ENCODE measurements at places on chromosomes 6 and 20.

DNA sequence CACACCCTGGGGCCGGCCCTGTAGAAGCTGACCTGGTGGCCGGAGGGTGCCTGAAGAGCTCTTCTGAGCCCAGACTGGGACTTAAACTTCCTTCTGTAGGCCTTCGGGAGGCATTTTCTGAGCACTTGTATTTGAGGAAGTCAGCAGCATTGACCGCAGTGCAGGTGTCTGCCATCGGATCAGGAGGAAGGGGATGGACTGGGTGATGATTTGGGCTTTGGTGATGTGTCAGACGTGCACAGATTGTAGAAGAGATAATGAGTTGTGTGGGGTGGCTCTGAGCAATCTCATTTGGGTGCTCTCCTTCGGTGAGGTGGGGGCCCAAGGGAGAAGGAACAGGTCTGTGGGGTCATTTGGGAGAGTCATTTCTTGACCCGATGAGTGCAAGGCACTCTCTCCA lies 150.9 kb downstream of the ARID1B start:
- DNase-seq, result no peak

DNA sequence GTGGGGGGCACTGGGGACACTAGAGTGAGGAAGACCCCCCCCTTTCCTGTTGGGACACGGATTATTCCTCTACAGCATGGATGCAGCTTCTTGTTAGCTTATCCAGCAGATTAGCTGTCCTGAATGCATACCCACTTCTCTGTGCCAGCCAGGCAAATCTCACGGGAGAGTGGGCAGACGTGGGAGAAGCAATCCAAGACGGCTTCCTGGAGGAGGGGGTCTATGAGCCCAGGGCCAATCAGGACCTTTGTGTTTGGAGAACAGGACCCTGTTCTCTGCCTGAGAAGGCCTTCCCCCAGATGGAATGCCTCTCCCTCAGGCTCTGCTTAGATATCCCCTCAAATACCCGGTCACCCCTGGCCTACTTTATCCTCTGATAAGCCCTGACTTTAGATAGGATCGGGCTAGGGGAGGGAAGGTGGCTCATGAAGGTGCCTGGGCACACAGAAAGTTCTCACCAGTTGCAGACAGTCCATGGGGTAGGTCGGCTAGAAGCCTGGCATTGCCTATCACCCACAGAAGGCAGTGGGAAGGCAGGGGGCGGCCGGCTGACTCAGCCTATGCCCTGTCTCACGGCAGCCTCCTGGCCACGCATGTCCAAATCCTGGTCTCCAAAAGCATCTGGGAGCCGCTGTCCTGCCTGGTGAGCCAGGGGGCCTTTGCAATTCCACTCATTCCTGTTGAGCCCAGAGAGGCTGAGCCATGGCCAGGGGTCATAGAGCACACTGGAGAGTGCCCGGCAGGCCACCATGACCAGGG lies 34.7 kb downstream of the SUN5 start:
- DNase-seq, result no peak

GRCh38 chr20:57936636-57937385 lies 227.0 kb upstream of the PMEPA1 start:
- no peak for DNase-seq

DNA sequence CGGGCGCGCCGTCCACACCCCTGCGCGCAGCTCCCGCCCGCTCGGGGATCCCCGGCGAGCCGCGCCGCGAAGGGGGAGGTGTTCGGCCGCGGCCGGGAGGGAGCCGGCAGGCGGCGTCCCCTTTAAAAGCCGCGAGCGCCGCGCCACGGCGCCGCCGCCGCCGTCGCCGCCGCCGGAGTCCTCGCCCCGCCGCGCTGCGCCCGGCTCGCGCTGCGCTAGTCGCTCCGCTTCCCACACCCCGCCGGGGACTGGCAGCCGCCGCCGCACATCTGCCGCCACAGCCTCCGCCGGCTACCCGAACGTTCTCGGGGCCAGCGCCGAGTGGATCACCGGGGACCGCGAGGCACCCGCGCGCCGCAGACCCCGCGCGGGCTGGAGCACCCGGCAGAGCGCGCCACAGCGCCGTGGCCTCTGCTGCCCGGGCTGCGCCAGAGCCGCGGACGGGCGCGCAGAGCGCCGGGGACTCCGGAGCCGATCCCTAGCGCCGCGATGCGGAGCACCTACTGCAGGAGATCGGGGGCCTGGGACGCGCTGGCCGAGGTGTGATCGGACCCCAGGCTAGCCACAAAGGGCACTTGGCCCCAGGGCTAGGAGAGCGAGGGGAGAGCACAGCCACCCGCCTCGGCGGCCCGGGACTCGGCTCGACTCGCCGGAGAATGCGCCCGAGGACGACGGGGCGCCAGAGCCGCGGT lies at the start of gene BMP2:
BMP2 (plus strand) TSS at position 151 of the 692 bp plus-strand sequence. CDS start 2,441 bp downstream, outside the sequence.
- DNase-seq, result peak; percentile 64

DNA sequence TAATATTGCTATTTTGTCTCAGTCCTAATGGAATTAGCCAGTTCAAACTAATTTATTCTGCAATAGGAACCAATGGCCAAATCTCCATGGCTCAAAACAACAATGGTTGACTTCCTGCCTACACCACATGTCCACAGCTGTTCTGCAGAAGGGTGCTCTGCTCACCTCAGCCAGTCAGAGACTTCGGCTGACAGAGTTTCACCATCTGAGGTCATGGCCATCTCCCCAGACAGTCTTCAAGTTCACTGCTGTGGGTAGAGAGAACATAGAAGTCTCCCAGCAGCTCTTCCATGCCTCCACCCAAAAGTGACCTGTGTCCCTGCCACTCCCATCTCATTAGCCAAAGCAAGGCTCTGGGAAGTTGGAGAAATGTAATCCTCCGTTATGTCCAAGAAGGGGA lies 65.1 kb upstream of the FOXC1 start:
- no peak for DNase-seq

- no peak for DNase-seq
Measured at GRCh38 chr20:39019805-39020325, 57.7 kb downstream of the DHX35 start.

- DNase-seq, result no peak
Measured at GRCh38 chr6:168282985-168283685, 36.4 kb downstream of the DACT2 start.

DNA sequence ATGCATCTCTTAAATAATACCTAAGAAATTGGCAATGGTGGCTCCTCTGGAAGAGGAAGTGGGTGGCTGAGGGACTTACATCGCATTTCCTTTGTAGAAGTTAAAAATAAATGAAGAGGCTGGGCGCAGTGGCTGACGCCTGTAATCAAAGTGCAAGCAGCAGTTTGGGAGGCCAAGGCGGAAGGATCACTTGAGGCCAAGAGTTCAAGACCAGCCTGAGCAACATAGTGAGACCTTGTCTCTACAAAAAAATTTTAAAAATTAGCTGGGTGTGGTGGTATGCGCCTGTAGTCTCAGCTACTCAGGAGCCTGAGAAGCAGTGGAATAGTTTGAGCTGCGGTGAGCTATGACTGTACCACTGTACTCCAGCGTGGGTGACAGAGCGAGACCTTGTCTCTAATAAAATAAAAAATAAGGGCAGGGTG lies 12.2 kb upstream of the NCOA3 start:
- no peak for DNase-seq

- DNase-seq, result no peak
Measured at GRCh38 chr20:25470045-25470444, 62.6 kb downstream of the GINS1 start.

DNA sequence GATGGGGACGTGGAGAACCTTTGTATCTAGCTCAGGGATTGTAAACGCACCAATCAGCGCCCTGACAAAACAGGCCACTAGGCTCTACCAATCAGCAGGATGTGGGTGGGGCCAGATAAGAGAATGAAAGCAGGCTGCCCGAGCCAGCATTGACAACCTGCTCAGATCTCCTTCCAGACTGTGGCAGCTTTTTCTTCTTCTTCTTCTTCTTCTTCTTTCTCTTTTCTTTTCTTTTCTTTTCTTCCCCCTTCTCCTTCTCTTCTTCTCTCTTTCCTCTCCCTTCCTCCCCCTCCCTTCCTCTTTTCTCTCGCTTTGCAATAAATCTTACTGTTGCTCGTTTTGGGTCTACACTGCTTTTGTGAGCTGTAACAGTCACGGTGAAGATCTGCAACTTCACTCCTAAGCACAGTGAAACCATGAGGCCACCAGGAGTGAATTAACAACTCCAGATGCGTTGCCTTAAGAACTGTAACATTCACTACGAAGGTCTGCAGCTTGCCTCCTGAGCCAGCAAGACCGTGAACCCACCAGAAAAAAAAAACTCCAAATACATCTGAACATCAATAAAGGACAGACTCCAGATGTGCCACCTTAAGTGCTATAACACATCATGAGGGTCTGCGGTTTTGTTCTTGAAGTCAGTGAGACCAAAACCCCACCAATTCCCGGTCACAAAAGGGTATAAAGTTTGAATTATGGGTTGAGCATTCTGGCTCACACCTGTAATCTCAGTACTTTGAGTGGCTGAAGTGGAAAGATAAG lies 19.6 kb upstream of the SERPINB1 start:
- no peak for DNase-seq

DNA sequence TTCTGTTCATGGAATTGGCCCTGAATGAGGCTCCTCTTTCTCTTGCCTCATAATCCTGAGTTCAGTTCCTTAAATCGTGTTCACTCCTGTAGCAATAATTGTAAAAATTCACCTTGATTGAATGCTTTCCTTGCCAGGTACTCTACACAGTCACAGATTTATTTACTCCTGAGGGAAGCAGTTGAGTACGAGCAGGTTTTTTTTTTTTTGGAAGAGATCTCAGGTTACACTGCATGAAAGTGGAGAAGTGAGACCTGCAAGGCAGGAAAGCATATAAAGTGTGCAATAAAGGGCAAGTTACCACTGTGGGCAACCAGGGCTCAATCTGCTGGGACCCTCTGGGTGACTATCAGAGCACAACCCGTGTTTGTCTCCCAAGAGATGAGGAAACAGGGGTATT lies 93.0 kb upstream of the DOK5 start:
- no peak for DNase-seq

- DNase-seq, result no peak
Measured at GRCh38 chr20:11389186-11389585, 528.5 kb upstream of the BTBD3 start.

GRCh38 chr20:34708621-34709043 lies 4.5 kb downstream of the TP53INP2 start:
- DNase-seq, result peak; percentile 8

DNA sequence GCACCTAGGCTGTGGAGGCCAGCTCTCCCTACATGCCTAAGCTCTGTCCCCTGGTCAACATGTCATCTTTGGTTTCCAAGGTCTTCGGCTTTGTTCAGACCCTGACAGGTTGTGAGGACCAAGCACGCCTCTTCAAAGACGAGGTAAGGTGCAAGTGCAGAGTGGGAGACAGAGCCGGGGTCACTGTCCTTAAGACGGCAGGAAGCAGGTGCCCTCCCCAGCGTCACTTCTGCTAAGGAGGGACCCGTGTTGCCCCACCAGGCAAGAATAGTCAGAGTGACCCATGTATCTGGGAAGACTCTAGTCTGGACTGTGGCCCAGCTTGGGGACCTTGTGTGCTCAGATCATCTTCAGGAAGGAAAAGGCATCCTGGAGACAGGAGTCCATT lies 18.2 kb upstream of the SGK2 start:
- DNase-seq, result no peak

DNA sequence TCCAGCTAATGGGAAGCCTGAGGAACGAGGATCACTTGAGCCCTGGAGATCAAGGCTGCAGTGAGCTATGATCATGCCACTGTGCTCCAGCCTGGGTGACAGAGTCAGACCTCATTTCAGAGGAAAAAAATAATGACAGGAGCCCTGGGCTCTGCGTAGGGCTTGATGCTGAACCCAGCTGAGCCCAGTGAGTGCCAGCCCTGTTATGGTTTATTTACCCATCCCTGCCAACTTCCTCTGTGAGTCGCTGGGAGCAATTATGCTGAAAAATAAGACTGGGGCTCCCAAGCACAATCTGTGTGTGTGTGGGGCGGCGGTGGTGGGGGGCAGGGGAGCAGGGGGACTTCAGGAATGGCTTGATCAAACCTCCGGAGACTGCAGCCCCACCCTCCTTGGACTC lies 75.9 kb upstream of the PMEPA1 start:
- DNase-seq, result no peak

DNA sequence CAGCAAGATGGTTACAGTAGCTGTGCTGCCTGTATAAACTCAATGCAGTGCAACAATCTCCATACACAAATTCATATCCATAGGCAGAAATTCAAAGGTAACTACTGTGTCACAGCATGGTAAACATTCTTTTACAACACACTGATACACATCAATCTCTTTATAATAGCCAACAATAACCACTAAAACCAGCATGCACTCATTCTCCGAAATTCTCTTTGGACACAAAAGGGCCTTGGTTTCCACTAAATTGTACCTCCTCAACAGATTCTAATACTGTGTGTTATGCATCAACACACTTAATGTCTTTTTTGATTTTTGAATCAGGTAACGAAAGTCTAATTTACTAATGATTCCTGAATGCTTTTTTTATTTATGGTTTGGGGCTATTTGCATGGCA lies 1323.7 kb downstream of the GRIK2 start:
- DNase-seq, result no peak
